ENCODE measurements at places on chromosomes 7 and 10. TPM values are rescaled to one million over a fixed set of nuclear protein-coding genes. Genes with fewer than 3 reads are reported as not detected.

Gene OR2A5
- polyA plus RNA-seq, result 0.10 TPM

Gene STEAP2
- polyA plus RNA-seq, result 3.4 TPM

Gene SLC13A1
- polyA plus RNA-seq, result not detected

DNA sequence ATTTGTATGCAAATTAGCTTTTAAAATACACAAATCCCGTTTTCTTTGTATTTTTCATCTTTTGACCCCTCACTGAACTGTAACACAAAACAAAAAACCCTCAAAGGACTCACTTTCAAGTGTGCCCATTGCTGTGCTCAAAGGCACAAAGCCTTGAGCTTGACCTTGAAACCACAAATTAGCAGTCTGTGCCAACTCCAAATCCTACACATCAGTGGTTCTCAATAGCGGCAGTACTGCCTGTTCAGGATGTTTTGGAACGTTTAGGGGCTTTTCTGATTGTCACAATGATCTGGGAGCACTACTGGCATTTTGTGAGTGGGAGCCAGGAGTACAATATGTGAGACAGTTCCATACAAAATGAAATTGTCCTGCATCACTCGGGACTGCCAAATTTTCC is 55.5 kb downstream of the KDM7A start:
- H3K4me3 ChIP-seq, result no peak overlapping the region
- H3K27me3 ChIP-seq, result no peaks in the 10 kb centered on the region
- H3K36me3 ChIP-seq, result no peaks in the 10 kb centered on the region
- DNase-seq, result no peak
- H3K27ac ChIP-seq, result no peak overlapping the region

GRCh38 chr7:4769761-4770160 is 5.7 kb upstream of the AP5Z1 start:
- no peaks in the 10 kb centered on the region for H3K27me3 ChIP-seq
- no peaks in the 10 kb centered on the region for H3K36me3 ChIP-seq
- no peaks in the 10 kb centered on the region for H3K4me1 ChIP-seq
- DNase-seq, result no peak
- H3K27ac ChIP-seq, result no peak overlapping the region

DNA sequence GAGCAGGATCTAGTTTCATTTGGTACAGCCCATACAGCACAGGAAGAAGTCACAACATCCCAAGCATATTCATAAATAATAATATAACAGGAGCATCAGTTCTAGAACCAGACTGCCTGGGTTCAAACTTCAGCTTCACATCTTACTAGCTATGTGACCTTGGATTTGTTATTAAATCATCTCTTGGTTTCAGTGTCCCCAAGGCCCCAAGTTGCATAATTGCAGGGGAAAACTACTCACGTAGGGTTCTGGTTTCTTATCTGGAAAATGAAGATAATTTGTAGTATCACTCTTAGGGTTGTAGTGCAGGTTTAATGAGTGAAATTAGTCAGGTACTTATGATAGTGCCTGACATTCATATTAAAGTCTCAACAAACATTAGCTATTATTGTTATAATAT is 5.5 kb upstream of the IQUB start:
- no peaks in the 10 kb centered on the region for H3K36me3 ChIP-seq
- no peak overlapping the region for H3K4me3 ChIP-seq
- DNase-seq, result no peak
- no peaks in the 10 kb centered on the region for H3K4me1 ChIP-seq
- no peaks in the 10 kb centered on the region for H3K27me3 ChIP-seq

DNA sequence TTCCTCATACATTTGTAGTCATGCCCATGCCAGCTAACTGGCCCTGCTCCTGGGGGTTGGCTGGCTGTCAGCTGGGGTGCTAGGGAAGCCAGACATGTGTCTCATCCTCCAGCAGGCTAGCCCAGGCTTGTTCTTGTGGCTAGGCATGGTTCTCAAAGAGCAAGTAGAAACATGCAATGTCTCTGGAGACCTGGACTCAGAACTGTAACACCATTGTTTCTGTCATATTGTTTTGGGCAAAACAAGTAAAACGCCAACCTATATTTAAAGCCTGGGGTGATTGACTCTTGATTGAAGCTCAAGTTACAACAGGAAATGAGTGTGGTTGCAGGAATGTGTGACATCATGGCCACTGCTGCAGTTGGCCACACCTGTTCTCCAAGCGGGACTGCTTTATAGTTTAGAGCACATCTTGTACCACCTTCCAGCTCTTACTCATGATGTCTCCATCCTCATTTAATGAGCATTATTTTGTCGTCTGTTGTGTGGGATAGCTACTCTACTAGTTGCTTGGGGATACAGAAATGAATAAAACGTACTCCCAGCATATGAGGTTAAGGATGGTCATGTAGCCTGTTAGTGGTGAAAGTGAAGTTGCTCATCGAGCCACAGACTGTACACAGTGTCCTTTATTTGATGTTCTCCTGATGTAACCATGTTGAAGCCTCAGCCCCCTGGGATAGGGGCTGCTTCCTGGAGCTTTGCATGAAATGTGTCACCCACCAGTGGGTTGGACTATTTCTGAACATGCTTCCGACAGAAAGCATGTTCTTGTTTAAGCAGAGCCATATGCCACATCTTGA is 168.4 kb downstream of the SORCS3 start:
- H3K36me3 ChIP-seq, result no peaks in the 10 kb centered on the region
- H3K4me3 ChIP-seq, result no peak overlapping the region
- peak; percentile 26 for DNase-seq
- H3K27ac ChIP-seq, result peak overlapping the region; percentile 45

- no peaks in the 10 kb centered on the region for H3K36me3 ChIP-seq
- H3K27me3 ChIP-seq, result no peaks in the 10 kb centered on the region
- H3K4me3 ChIP-seq, result no peak overlapping the region
- H3K27ac ChIP-seq, result no peak overlapping the region
Measured at GRCh38 chr7:88789480-88790064, 6.0 kb downstream of the TEX47 start.

DNA sequence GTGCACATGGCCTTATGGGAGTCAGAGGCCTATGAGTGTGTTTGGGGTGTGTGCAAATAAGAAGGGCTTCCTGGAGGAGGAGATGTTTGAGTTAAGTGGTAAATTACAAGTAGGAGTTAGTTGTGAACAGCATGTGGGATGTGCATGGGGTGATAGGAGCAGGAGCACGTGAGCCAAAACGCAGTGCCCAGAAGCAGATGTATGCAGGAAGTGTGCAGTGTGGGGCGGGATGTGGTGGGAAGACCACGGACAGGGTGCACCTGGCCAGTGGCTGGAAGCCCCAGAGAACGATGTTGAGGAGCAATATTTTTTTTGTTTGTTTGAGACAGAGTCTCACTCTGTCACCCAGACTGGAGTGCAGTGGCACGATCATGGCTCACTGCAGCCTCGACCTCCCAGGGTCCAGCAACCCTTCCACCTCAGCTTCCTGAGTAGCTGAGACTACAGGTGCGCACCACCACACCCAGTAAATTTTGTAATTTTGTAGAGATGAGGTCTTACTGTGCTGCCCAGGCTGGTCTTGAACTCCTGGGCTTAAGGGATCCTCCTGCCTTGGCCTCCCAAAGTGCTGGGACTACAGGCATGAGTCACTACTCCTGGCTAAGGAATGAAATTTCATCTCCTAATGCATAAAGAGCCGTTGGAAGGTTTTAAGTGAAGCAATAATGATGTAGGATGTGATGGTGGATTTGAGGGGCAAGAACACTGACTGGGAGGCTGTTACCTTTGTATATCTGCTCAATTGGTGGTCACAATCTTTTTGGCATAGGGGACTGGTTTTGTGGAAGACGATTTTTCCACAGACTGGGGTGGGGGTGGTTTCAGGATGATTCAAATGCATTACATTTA is 78.4 kb downstream of the LYZL2 start:
- no peaks in the 10 kb centered on the region for H3K27me3 ChIP-seq
- no peaks in the 10 kb centered on the region for H3K36me3 ChIP-seq
- DNase-seq, result no peak
- H3K27ac ChIP-seq, result no peak overlapping the region
- no peak overlapping the region for H3K4me3 ChIP-seq
- H3K4me1 ChIP-seq, result peaks cover 17% of the 10 kb centered on the region

- H3K4me1 ChIP-seq, result no peaks in the 10 kb centered on the region
- H3K4me3 ChIP-seq, result no peak overlapping the region
- H3K27me3 ChIP-seq, result no peaks in the 10 kb centered on the region
- no peak overlapping the region for H3K27ac ChIP-seq
- no peaks in the 10 kb centered on the region for H3K36me3 ChIP-seq
Measured at GRCh38 chr7:146722986-146723385, 606.4 kb downstream of the CNTNAP2 start.

DNA sequence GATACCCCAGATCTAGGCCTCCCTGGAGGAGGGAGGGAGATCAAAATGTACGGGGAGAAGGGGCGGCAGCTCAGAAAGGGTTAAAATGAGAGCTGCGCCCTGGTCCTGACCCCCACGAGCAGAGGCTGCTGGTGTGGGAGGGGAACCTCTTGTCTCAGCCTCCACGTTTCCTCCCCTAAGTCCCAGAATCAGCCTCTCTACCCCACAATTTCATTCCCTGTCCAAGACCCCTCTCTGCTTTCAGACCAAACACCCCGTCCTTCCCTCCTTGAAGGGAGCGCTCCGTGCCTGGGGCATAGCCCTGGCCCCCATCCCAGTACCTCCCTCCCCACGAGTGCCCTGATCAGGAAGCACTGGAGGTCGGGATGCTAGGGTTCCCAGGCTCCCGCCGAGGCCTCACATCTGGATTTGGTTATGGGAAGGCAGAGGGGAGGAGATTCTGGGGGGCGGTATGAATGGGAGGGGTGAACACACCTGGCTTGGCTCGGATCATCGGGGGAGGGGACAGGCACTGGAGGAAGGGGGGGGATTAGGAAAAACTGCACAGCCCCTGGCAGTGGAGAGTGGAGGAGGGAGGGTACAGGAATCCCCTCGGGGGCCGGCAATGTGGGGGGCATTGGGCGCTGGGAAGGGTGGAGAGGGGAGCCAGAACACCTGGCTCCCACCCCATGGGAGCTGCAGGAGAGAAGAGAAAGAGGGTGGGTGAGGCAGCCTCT is 2.7 kb downstream of the EPHB4 start:
- H3K4me3 ChIP-seq, result no peak overlapping the region
- no peak overlapping the region for H3K27ac ChIP-seq
- no peaks in the 10 kb centered on the region for H3K27me3 ChIP-seq
- DNase-seq, result no peak

DNA sequence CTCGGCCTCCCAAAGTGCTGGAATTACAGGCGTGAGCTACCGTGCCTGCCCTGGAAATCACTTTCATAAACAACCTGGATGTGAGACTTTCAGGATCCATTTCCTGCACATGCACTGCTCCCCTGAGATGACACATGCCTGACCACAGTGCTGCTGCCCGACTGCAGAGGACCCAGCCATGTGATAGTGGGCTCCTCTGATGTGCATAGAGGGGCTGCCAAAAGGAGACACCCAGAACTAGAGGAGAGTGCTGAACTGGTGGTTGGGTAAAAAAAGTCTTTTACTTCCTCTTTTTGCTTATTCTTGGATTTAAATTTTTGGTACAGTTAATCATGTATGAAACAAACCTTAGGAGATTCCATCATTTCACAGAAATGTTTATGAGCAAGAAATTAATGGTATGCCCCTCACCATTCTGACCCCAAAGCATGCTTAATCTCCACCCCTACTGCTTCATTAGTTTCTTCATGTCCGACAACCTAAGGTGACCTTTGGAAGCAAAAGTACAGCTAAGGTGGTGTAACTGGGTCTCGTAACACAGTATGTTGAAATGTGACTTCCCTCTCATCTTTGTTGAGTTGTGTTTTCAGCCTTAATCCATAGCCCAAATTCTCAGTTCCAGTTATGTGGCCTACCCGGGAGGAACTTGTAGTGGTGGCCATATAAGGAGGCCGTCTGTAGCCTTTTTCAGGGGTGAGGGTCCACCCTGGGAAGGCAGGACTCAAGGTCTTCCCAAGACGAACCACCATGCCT is 111.1 kb downstream of the RNF216 start:
- no peak overlapping the region for H3K4me3 ChIP-seq
- peaks cover 7% of the 10 kb centered on the region for H3K4me1 ChIP-seq
- no peaks in the 10 kb centered on the region for H3K36me3 ChIP-seq
- H3K27me3 ChIP-seq, result no peaks in the 10 kb centered on the region
- no peak for DNase-seq

- no peaks in the 10 kb centered on the region for H3K27me3 ChIP-seq
- no peak overlapping the region for H3K4me3 ChIP-seq
- H3K27ac ChIP-seq, result no peak overlapping the region
- H3K36me3 ChIP-seq, result no peaks in the 10 kb centered on the region
- H3K4me1 ChIP-seq, result no peaks in the 10 kb centered on the region
Measured at GRCh38 chr7:117190746-117191435, 132.0 kb downstream of the WNT2 start.

DNA sequence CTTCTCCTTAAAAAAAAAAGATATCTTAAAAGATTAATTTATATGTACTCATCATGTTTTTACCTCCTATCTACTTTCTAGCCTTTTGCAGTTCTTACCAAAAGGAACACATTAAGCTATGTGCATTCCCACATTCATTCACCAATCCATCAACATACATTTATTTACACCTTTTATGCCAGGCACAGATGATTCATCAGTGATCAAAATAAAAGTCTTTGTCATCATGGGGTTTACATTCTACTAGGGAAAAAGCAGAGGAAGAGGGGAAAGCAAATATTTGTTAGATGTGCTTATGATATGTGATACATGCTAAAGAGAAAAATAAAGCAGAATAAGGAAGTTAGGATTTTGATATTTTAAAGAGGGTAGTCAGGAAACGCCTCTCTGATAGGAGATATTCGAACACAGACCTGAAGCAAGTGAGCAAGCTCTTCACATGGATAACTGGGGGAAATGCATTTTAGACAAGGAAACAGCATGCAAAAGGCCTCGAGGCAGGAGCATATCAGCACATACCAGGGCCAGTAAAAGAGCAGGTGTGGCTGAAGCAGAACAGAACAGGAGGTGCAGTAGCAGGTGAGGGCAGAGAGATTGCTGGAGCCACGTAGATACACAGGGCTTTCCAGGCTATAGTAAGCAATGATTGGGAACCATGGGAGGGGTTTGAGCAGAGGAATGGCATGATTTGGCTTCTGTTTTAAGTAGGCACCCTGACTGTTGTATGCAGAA is 67.4 kb downstream of the REEP3 start:
- peak overlapping the region; percentile 46 for H3K27ac ChIP-seq
- H3K36me3 ChIP-seq, result no peaks in the 10 kb centered on the region
- no peaks in the 10 kb centered on the region for H3K27me3 ChIP-seq
- peaks cover 9% of the 10 kb centered on the region for H3K4me1 ChIP-seq
- H3K4me3 ChIP-seq, result no peak overlapping the region

GRCh38 chr7:20282959-20283358 is 47.7 kb upstream of the ITGB8 start:
- H3K27me3 ChIP-seq, result no peaks in the 10 kb centered on the region
- peaks cover 9% of the 10 kb centered on the region for H3K4me1 ChIP-seq
- DNase-seq, result no peak
- no peak overlapping the region for H3K4me3 ChIP-seq

DNA sequence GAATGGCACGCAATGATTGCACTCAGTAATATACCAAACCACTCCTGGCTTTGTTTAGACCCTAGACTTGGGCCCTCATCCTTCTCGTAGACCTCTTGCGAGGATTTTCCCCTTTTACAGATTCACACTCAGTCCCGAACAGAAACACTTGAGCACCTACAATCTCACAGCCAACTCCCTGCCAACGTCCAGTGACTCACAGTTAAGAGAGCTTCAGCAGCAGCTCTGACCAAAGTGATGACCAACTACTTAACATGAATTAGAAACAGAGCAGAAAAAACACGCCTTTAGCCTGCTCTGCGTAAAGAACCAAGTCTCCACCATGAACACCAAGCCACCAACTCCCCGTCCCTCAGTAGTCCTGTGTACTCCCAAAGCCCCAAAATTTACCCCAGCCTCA is 2.2 kb downstream of the DNAJC30 start:
- H3K27me3 ChIP-seq, result no peaks in the 10 kb centered on the region
- H3K4me3 ChIP-seq, result no peak overlapping the region
- no peak overlapping the region for H3K27ac ChIP-seq
- no peak for DNase-seq
- H3K36me3 ChIP-seq, result no peaks in the 10 kb centered on the region
